ENCODE measurements at places on chromosomes 6 and 20.

DNA sequence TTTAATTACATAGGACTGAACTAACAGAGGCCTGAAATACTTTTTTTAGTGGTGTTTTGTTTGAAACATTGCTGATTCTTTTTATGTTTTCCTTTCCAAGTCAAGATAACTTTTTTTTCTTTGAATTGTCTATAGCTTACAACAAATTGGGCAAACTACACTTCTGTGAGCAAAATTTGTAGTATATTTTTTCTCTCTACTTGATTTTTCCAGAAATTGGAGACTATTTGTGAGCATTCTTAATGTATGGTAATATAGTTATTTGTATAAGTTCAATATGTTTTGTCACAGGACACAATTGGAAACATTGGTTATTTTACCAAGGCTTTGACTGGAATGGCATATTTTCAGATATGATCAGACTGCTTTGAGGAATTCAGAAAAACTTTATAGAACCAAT, 216.5 kb downstream of the SYNE1 start:
- no peak for DNase-seq

DNA sequence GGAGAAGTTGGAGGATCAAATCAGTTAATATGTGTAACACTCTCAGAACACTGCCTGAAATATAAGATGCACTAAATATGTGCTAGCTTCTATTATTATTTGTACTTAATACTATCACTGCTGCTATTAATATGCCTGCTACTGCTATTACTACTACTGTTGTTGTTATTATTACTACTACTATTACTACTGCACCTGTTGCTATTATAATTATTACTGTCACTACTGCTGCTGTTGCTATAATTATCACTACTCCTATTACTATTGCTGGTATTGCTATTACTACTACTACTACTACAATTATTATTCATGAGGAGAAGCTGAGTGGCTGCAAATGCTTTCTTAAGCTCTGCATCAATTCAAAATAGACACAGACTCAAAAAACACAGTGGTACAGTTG, 16.7 kb upstream of the SSTR4 start:
- DNase-seq = no peak

GRCh38 chr6:73203098-73203497, 22.2 kb downstream of the KHDC1L start:
- no peak for DNase-seq

DNA sequence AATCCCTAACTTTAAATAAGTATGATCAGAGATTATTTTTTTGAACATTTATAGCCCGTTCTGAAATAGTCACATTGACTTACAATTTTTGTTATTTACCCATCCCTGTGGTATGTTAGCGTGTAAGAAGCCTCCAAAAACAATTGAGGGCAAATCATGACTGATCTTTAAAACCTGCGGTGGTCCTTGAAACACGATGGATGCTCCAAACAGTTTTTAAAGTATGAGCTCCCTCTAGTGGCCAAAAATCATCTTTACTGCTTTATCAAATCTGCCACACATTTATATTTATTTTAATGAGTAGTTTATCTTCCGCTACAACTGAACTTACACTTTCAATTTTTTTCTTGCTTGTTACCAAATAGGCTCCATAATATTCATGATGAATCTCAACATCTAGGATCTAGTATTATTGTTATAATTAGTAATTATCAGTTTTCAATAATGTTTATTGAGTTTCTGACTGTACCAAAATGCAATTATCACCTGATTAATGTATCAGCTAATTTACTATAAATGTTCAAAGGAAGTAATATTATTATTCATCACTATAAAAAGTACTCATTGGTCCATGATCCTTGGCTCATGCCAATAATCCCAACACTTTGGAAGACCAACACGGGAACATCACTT, 52.2 kb downstream of the MARCKS start:
- DNase-seq = no peak

DNA sequence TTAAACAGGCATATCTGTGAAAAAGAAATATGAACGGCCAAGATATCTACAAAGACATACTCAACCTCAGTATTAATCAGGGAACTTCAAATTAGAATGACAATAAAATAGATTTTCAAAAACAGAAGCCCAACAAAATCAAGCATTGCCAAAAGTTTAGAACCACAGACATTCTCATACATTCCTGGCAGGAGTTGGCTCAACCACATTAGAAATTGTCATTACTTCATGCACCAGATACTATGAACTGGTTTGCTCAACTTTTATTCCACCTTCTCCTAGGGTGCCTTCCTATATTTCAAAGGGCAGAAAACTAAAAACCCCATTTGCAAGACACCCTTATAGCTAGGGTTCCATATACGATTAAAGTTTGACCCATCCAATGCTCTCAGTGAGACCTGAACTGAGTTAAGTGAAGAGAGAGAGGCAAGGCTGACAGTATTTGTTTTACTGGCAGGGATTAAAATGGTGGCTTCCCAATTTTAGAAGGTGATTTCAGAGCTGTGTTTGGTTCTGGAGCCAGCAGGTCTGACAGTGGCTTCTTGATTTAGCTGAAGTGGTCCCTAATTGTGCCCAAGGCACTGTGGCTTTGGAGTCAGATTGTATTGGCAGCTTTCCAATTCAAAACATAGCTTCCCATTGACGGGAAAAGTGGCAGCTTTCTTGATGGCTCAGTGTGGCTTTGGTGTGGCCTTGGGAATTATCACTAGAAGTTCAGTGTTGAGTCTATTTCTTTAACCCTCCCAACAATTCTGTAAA, 77.1 kb upstream of the CDYL start:
- DNase-seq = no peak

DNA sequence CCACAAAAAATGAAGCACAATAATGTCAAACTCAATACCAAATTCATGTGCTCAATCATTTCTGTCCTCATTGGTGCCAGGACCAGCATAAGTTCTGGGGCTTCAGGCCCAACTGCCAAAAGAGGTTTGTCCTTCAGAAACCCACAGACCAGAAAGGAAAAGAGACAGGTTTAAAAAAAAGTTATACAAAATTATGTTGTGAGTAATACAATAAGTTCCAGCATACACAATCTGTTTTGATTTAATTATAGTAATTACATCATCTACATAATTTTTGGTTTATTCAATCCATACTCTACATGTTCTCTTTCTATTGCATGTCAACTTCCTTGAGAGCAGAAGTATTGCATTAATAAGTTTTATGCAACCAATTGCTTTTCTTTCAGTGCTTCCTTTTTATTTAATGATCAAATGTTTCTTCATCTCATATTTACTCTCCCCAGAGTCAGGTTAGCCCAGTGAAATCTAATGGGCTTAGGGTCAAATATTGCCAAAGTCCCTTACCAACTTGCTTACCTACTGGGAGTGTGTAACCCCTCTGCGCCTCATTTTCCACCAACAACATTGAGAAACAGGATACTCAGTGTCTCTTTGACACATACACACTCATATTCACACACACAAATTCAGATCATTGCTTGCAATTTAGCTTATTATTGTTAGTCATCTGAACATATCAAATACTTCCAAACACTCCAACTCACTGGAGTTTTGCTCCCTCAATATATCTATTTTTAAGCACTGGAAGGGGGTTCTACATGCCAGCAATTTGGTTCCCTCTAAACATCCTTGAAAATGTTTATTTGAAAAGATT, 424.4 kb upstream of the MARCKS start:
- no peak for DNase-seq

Measured in activated T-helper 1 cell treated with Interleukin-2 at 50 U/mL for 16 hours (primary cell).